Stimulated activated CD4-positive, alpha-beta T cell treated with anti-CD3 and anti-CD28 coated beads, Interleukin-12 subunit alpha, Interleukin-12 subunit beta, amount 100 ng/mL, for 4 hours (primary cell): ENCODE measurements at places on chromosomes 6 and 20.

DNA sequence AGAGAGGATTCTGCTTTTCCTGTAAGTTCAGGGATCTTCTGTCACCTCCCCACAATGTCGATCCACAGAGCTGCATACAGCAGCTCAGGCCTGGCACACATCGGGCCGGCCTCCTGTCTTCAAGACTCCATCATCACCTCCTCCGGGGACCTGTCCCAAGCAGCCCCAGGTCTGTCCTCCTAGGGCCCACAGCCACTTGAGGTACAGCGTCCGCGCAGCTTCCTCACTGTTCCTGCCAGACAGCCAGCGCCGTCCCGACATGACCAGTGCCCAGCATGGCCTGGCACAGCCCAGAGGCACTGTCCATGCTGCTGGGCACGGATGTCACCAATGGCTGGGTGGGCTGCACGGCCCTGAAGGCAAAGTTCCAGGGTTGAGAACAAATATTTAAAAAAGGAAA lies 101.6 kb downstream of the DLL1 start:
- no peak for DNase-seq

DNA sequence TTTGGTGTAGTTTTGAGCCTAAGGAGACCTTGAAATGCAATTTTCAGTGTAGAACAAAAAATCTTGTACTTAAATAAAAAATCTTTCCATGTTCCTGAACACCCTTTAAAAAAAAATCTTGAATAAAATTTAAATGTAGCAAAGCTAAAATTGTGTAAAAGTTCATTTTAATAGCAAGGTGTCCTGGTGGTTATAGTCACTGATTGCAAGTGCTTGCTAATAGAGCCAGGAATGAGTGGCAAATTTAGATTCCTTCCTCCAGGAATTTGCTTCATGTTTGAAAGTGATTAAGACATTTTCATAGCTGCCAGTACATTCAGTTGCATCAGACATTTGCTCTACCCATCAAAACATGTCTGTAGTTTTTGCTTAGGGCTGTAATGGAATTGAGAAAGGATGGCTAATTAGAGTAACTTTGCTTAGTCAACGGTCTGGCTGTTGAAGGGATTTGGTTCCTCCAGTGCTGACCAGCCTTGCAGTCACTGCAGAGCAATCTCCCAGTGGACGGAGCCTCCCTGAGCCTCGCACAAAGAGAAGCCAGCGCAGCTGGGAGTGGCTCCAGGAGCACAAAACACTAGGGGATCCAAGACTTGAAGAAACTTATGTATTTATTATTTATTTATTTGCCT lies 36.5 kb downstream of the AKAP12 start:
- DNase-seq = no peak

GRCh38 chr6:44921798-44922197 lies 406.3 kb upstream of the RUNX2 start:
- no peak for DNase-seq

DNA sequence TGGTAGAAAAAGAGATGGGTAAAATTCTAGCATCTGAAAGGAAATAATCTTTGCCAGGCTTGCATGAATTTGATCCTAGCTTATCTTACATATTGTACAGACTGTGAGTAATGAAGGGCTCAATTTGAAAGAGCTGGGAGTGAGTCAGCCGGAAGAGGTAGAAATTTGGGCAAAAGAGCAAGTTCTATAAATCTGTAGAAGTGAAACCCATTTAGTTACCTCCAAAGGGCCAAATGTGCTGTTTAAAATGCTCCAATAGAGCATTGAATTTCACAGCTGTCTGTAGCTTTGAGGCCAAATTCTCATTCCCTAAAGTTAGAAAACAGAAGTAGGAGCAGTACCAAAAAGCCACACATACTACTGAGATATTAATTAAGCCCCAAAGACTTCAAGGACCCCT lies 466.1 kb downstream of the BTBD3 start:
- DNase-seq = no peak

- no peak for DNase-seq
Measured at GRCh38 chr20:60652046-60652445, 600.0 kb upstream of the CDH4 start.

- peak; percentile 64 for DNase-seq
Measured at GRCh38 chr20:43666376-43667328, at the start of gene MYBL2. Gene MYBL2 (plus strand): TSS chr20:43667114. CDS start chr20:43667284, 170 bp downstream.

- no peak for DNase-seq
Measured at GRCh38 chr6:14089224-14089623, 28.3 kb upstream of the CD83 start.
